MCF 10A (cell line): ENCODE measurements at places on chromosomes 4 and X.

DNA sequence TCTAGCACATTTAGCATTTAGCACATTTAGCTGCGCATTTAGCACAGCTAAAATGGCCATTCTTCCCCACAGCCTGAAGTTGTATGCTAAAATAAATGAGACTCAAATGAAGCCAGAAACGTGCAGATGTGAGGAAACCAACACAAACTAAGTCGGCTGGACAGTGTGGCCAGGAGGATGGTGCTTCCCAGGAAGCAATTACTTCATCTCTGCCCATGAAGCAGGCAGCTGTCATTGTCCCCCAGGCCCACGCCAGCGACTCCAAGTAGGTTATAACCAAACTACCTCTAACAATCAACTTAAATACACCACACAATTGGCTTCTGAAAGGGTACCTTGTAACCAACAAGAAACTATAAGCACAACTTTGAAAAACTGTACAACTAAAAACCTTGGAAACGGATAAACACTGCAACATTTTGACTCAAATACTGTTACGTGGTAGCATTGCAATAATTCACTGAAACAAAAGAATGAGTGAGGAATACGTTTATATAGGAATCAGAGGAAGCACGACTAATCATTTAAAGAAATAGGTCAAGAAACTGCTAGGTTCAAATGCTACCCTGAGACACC lies 39.2 kb downstream of the AFAP1 start:
- DNase-seq = no peak

GRCh38 chr4:48704091-48704802 lies 75.8 kb downstream of the FRYL start:
- DNase-seq = no peak

DNA sequence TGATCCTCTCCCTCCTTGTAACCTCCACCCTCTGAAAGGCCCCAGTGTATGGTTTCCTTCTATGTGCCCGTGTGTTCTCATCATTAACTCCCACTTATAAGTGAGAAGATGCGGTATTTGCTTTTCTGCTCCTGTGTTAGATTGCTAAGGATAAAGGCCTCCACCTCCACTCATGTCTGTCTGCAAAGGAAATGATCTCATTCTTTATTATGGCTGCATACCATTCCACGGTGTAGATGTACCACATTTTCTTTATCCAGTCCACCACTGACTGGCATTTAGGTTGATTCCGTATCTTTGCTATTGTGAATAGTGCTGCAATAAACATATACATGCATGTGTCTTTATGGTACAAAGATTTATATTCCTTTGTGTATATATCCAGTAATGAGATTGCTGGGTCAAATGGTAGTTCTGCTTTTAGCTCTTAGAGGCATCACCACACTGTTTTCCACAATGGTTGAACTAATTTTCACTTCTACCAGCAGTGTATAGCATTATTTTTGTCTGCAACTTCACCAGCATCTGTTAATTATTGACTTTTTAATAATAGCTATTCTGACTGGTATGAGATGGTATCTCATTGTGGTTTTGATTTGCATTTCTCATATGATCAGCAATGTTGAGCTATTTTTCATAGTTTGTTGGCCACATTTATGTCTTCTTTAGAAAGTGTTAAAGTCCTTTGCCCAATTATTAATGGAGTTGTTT lies 1030.9 kb downstream of the FSTL5 start:
- no peak for DNase-seq

GRCh38 chr4:184165291-184165690 lies 52.4 kb downstream of the ENPP6 start:
- DNase-seq = no peak

DNA sequence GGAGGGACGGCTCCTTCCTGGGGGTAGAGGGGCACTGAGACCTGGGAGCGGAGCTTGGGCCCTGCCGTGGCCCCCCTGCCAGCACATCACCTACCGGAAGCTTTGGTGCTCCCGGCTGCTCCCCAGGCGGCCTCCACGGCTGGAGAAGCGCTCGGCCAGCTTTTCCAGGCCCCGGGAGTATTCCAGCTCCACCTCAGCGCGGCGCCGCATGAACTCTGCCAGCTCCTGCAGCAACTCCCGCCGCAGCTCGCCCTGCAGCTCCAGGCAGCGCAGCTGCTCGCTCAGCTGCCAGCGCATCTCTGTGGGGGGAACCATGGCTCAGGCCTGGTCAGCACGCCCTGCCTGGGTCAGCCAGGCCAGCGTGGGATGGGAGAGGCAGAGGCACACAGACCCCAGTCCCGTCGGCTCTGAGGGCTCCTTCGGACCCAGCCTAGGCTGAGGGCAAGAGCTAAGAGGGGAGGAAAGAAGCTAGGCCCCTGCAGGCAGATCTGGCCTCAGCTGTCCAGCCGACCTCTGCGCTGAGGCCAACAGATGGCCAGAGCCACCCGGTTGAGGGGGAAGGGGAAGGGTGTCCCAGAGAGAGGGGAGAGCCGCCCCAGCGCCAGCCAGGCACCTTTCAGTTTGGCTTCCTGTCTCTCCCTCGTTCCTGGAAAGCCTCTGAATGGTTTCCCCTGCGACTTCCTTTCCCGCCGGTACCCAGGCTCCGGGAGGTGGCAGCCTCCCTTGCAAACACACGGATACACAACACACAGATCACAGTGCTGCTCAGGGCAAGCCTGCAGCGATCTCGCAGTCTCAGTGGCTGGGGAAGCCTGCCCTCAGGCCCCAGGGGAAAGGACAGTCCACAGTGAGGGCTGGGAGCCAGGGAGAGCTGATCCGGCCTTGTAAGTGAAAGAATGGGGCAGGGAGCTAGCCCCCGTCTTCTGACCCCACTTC lies 4.3 kb downstream of the ARHGAP4 start:
- DNase-seq = no peak

DNA sequence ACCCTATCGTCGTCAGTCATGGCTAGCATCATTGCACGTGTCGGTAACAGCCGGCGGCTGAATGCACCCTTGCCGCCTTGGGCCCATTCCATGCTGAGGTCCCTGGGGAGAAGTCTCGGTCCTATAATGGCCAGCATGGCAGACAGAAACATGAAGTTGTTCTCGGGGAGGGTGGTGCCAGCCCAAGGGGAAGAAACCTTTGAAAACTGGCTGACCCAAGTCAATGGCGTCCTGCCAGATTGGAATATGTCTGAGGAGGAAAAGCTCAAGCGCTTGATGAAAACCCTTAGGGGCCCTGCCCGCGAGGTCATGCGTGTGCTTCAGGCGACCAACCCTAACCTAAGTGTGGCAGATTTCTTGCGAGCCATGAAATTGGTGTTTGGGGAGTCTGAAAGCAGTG lies 1.6 kb downstream of the ZCCHC12 start:
- DNase-seq = no peak

GRCh38 chrX:118571836-118572235 lies 76.2 kb downstream of the DOCK11 start:
- peak; percentile 6 for DNase-seq

DNA sequence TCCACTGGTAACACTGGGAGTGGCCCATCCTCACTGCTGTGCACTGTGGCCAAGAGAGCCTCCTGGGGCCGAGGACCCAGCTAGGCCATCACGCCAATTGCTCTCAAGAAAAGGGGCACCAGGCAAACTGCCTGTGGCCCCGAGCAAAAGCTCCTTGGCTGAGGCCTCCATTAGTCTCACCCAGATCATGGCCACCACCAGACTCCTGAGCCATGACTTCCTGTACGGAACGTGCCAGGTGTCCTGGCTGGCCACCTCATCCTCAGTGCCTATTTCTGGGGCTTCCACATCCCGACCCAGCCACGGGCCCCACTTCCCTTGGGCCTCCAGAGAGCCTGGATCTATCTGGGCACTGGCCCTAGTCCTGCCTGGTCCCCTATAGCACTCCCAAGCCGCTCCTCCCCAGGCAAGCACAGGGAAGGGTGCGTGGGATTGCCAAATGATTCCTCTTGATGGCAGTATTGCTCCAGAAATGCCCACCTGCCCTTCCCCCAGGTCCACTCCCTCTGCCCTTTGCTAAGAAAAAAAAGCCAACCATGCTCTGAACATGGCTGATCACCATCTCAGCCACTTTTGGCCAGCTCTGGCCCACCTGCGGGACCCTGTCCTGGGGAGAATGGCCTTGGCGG lies 212.6 kb upstream of the AGTR2 start:
- DNase-seq = peak; percentile 26

DNA sequence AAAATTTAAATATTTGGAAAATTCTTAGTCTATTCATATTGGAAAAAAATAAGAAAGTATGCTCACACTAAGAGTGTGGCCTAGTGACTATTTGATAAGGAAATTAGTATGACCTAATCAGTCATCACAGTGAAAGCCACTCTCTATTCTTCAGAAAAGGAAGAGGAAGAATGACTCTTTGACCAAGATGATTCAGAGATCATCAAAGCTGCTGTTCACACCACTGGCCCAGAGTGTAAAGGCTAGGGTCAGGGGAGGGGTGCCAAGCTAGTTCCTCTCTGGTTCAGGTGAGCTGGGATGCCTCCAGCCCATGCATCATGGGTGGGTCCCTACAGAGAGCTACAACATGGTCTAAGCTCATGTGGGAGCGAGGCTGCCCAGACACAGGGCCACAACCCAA lies 396.9 kb upstream of the NDST3 start:
- DNase-seq = no peak

- no peak for DNase-seq
Measured at GRCh38 chr4:24117975-24118374, 228.1 kb upstream of the PPARGC1A start.

GRCh38 chr4:11640584-11640983 lies 211.9 kb upstream of the HS3ST1 start:
- no peak for DNase-seq

GRCh38 chrX:154465601-154466000 lies 7.5 kb downstream of the PLXNA3 start:
- DNase-seq = no peak

- peak; percentile 54 for DNase-seq
Measured at GRCh38 chr4:71229477-71230270, 109.1 kb upstream of the SLC4A4 start.

GRCh38 chrX:148540114-148540513 lies 39.7 kb downstream of the AFF2 start:
- no peak for DNase-seq

- DNase-seq = no peak
Measured at GRCh38 chrX:54288968-54289367, 68.9 kb downstream of the WNK3 start.

- DNase-seq = no peak
Measured at GRCh38 chrX:73964579-73964978, 339.4 kb upstream of the ZCCHC13 start.

DNA sequence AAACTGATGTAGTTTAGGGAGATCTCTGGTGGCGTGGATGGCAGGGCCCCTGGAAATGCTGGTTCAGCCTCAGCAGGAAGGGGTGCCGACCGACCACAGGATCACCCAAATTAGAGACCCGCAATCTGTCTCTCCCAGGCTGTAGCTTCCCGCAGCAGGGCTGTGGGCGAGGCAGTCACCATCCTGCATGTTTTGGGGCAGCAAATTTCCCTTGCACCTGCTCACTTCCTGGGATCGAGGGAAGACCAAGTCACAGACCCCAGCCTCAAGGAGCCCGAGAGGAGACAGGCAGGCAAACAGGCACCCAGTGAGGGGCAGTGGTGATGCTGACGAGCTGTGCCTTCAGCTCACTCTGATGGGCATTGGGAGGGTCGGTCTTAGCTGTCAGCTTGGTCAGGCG lies 21.2 kb upstream of the GPR78 start:
- DNase-seq = no peak

GRCh38 chrX:108439426-108439942 lies at the start of gene COL4A5:
COL4A5 (plus strand) TSS chrX:108439838; CDS start chrX:108440126, 288 bp downstream.
- DNase-seq = peak; percentile 90

DNA sequence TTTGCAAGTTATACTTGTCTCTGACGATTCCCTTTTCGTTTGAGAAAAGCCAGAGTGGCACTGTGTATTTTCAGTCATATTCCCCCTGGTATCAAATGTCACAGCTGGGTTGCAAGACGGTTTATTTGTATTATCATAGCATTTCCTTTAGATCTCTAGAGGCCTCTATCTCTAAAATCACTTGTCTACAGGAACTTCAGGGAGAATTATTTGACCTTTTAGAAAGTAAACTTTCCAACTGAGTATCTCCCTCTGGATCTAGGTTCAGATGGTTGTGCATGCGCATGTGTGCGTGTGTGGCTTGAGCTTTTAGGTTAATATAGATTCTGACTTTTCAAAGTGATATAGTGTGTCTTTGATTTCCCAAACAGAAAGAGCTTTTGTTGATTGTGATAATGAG lies 15.1 kb upstream of the TAB3 start:
- DNase-seq = no peak

- DNase-seq = no peak
Measured at GRCh38 chr4:998096-998691, 5.0 kb upstream of the SLC26A1 start.

DNA sequence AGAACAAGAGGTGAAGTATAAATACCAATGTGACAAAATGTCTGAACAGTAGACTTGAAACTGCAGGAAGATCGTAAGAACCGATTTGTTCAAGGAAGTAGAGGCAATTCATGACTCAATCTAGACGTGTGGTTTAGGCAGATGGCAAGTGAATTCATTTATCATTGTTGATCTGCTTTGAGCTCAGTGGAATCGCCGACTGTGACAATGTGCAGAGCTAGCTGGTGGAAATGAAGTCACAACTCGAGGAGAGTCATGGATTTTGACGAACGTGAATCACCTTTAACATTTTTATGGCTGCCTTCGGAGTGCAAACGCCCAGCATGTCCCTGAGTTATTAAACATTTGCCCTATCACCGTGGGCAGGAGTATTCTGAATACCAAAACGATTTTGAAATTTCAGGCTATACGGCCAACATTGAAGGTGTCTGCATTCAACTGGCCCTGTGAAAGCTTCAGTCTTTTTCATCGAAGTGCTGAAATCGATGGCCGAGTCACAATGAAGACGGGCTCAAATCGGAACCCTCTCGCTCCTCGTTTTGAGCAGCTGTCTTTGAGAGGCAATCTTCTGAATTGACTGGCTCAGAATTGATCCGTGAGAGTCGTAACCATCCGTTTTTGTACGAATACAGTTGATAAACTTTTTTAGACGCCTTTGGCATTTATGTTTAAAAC lies 689 bp upstream of the OGT start:
- peak; percentile 39 for DNase-seq

DNA sequence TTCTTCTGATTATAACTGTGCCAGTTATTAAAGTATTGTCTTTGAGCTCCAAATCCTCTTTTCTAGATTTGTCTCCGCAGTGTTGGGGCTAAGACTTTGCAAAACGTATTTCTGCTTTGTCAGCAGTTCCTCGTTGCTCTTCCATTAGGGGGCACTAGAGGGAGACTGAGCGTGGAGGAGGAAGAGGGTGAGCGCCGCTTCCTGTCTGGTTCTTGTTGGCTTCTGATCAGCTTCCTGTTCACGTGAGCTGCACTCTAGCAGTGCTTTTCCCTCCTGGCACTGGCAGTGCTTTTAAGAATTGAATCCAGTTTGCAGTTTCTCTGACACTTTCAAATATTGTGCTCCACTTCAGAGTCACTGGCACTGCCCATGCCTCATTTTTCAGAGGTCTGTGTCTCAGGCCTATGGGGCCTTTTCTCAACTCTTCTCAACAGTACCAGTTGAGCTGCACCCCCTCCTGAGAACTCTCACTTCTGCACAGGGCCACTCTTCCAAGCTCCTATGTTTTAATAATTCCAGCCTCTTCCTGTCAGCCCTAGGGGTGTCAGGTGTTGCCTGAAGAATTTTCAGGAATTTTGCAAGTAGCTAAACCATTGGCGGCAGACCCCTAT lies 54.4 kb upstream of the LCORL start:
- peak; percentile 21 for DNase-seq

GRCh38 chr4:122833999-122834398 lies 7.4 kb downstream of the FGF2 start:
- no peak for DNase-seq

GRCh38 chrX:31227250-31227649 lies 155.4 kb upstream of the FTHL17 start:
- DNase-seq = no peak
